BJ (cell line): ENCODE measurements at places on chromosomes 1 and 21.

GRCh38 chr1:186082235-186082937 is 292.7 kb downstream of the TPR start:
- DNase-seq = no peak

DNA sequence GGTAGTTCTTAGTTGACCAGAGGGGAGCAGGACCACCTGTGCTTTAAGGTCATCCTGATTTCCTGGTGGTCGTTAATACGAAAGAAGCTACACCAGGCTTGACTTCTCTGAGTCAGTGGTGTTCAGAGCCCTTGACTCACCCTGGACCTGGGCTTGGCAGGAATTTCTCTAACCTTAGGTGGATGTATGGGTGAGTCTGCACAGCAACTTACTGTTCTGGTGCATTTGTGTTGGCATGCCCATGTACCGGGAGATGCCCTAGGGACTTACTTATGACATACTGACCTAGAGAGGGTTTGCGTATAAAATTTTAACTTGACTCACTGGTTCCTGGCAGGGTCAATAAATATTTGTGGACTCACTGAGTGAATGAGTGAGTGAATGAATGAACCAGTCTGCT is 304.6 kb downstream of the DISC1 start:
- no peak for DNase-seq

DNA sequence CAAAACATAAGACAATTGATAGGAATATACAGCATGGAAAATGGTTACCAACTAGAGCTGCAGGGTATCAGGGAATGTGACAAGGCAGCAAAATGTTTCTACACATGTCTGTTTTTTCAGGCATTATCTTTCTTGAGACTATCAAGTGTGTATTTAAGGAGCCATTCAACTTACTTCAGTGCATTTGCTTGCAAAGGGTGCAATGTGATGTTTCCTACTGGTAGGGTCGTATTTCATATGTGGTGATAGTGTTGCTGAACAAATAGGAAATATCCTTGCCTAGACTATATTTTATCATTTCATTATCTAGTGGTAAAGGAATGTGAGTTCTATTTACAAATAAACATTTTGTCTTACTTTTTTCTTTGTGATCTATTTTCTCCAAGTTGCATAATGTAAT is 42.4 kb downstream of the PTPRC start:
- no peak for DNase-seq

- no peak for DNase-seq
Measured at GRCh38 chr1:53899708-53900107, 5.7 kb downstream of the DIO1 start.

DNA sequence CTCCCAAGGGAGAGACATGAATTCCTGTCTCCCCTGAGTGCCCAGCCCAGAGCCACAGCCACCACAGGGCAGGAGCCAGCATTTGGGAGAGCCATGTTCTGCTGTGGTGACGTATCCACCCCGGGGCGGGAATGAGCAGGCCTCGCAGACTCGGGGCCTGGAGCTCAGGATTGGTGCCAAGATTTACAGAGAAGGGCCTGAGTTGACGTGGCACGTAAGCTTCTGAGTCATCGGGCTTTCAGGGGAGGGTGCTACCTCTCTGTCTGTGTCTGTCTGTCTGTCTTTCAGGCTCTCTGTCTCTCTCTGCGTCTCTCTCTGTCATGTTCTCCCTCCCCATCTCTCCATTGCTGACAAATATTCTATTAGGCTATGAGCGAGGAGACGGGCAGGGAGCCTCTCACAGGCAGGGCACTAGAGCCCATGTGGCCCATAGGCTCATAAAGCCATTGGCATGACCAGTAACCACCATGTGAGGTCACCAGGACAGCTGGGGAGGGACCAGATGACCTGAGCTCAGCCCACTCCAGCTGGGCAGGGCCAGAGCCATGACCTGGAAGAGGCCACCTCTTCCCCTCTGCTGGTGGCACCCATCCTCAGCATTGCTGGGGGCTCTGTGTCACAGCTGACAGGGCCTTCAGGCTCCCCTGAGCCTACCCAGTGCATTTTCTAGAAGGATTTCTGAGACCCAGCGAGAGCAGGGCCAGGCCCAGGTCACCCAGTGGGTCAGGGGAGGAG is 300.0 kb upstream of the VAMP3 start:
- peak; percentile 91 for DNase-seq

DNA sequence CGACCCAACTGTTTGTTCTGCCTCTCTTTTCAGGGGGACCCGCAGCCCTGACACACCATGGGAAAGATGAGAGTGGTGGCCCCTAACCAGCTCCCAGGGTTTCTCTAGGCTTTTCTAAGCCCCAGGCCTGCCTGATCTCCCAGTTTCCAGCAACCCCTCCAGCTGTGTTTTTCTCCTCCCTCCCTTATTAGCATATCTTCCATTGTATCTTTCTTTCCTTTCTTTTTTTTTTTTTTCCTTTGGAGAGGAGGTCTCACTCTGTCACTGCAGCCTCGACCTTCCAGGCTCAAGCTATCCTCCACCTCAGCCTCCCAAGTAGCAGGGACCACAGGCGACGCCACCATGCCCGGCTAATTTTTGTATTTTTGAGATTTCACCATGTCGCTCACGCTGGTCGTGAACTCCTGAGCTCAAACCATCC is 1.8 kb upstream of the CERS2 start:
- DNase-seq = no peak

- no peak for DNase-seq
Measured at GRCh38 chr1:25809283-25809926, 9.4 kb downstream of the SELENON start.

DNA sequence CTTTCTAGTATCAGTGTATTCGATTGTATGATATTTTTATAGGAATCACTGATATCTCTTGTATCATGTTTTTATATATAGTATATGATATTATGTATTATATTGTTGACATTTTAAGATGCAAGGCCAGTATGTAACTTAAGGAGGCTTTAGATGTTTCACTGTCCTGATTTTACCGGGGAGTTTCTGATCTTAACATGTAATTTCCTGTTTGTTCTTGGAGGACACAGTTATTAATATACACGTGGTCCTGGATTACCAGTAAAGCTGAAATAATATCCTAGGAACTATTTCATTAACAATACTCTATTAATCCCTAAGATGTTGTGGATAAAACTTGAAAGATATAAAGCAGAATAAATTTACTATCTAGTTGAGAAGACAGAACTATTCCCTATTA is 19.5 kb downstream of the SDCCAG8 start:
- DNase-seq = no peak

DNA sequence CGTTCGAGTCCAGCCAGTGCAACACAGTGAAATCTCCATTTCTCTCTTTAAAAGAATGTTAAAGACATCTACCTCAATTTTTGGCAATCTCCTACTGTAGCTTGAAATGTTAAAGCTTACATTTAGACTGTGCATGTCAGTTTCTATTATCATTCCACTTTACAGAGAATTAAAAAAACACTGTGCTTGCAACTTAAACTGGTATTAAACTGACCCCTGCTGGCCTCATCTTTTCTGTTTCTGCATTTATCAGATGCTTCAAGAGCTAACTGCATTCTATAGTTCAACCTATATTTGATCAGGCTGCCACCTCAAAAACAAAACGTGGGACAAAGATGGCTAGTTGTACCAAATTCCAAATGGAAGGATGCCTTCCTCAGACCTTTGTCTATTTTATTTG is 226.5 kb downstream of the SMYD3 start:
- no peak for DNase-seq

- no peak for DNase-seq
Measured at GRCh38 chr1:15994590-15995351, 9.3 kb upstream of the SRARP start.

DNA sequence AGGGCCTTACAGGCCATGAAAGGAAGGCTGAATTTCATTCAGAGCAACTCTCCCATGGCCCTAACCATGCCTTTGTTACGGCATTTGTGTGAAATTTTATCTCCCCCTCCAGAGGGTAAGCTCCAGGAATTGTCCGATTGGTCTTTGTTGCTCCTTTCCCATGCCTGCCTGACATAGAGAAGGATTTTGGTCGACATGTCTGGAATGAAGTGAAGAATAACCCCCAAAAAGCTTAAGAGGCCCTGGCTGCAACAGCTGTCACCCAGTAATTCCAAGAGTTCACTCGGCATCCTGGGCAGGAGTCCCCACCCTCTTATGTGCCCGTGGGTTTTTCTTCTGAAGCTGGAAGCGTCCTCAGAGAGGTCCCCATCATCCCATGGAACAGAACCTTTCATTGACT is 20.6 kb downstream of the CDA start:
- DNase-seq = no peak

DNA sequence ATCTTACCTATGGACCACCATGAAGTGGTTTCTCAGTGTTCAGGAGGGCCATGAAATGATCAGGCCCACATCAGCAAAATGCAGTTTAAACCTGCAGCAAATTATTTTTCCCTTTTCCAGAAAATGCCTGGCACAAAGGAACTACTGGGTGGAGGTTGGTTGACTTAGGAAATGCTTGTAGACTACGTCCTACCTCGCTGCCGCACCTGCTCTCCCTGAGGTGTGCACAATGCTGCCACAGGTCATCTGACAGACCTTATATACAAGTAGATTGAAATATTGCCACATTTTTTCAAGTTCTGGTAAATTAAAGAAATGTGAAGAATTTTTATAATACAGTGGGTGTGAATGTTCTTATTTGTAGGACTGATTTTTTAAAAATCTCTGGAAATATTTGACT is 166.7 kb upstream of the PDE4B start:
- DNase-seq = no peak

DNA sequence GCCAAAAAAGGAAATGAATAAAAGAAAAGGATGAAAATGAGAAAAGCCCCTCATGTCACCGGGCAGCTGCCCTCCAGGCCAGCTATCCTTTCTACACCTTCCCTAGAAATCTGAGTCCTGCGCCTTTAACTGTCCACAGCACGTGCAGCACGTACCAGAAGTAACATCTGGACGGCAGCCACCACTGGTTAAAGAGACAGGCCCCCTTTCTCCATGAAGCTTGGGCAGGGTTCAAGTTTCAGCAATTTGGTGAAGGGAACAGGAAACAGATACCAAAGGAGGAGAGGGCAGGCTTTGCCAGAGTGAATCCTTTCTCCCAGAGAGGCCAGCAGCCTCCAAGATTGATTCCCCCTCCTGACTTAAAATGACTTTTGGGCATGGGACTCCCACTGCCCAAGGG is 3.6 kb upstream of the KIAA2013 start:
- DNase-seq = no peak

DNA sequence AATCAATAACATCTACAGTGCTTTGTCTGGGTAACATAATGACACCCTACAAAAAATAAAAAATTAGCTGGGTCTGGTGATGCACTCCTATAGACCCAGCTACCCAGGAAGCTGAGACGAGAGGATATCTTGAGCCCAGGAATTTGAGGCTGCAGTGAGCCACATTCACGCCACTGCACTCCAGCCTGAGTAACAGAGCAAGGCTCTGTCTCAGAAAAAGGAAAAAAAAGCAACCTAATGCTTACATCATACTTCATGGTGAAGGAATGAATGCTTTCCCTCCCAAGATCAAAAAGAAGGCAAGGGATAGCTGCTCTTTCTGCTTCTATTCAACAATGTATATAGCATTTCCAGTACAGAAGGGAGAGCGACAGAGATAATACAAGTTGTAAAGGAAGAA is 24.2 kb upstream of the CTTNBP2NL start:
- no peak for DNase-seq

- no peak for DNase-seq
Measured at GRCh38 chr1:42817440-42817767, 207 bp upstream of the SVBP start.

DNA sequence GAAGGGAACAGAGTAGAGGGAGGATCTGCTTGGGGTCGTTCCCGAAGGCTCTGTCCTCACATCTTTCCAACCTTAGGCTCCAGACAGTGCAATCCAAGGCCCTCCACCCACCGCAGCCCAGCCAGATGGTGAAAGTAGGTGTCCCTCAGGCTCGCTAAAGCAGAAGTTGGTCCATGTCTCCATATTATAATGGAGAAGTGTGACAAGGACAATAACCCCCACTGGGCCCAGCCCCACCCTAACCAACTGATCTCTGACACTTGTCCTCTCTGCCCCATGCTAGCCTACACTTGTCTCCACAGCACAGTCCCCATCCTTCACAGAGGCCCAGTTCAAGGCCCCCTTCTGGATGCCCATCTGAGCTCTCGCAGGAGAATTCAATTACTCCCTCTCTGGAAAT is 48.7 kb downstream of the DMAP1 start:
- DNase-seq = no peak

GRCh38 chr1:44025816-44026215 is 5.4 kb downstream of the SLC6A9 start:
- DNase-seq = no peak

DNA sequence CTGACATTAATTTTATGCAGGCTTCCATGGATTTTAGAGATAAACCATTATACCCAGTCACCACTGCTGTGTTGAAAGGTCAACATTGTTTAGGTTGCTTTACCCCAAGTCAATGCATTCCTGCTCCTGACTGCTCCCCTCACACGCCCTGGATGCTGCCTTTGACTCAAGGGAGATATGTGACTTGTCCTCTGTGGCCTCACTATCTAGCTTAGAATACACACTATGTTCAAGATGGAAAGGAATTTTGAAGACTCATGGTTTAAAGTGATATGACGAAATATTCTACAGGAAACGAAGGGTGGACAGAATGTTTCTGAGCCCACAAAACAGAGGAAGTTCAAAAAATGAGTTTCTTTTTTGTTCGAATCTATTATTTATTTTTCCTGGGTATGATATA is 170.4 kb upstream of the NR5A2 start:
- DNase-seq = no peak

DNA sequence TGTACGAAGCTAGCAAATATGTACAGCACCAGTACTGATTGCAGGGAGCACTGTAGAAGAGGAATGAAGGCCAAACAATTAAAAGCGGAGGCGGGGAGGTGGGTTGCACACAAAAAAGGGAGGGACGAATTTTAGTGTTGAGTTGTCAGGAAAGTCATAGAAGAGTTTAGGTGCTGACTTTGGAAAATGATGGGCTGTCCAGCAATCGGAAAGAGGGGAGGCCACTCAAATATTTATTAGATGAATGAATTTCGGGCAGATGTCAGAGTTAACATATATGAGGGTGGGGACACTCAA is 537 bp upstream of the ANKRD13C start:
- no peak for DNase-seq

- no peak for DNase-seq
Measured at GRCh38 chr1:1960480-1961196, 41.6 kb upstream of the TMEM52 start.

DNA sequence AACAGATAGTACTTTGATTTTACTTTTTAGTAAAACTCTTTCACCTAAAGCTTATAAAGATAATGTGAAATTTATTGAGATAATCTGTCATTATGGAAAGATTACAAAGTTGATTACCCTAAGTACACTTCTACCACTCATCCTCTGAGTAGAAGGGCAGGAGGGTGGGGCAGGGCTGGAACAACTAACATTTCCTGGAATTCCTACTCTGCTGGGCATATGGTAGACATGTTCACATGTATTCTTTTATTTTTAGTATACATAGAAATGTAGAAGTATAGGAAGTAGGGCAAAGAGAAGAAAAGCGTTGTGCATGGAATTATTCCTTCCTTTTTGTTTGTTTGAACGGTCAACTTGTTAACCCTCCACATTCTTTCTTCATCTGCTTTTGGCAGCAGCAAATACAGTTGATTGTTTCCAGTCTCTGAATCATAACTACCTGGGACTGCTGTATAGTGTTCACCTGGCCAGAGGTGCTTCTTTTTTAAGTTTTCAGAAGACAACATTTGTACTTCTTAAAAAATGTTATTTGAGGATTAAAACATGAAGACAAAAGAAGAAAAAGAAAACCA is 85.1 kb downstream of the POU2F1 start:
- DNase-seq = no peak

- DNase-seq = no peak
Measured at GRCh38 chr1:105785021-105785420, 1271.5 kb upstream of the PRMT6 start.

- no peak for DNase-seq
Measured at GRCh38 chr21:33299181-33299752, 25.5 kb upstream of the IFNAR1 start.
